ENCODE measurements at places on chromosomes 13 and 19.
A peak's percentile ranks its signal among the peaks of the same experiment; 100 is the strongest.

- no peak for DNase-seq
These were observed 1.0 kb downstream of the DCLK1 start for GRCh38 chr13:36130193-36130551.

GRCh38 chr19:33950091-33950750 lies 153.6 kb downstream of the KCTD15 start:
- DNase-seq, result no peak

DNA sequence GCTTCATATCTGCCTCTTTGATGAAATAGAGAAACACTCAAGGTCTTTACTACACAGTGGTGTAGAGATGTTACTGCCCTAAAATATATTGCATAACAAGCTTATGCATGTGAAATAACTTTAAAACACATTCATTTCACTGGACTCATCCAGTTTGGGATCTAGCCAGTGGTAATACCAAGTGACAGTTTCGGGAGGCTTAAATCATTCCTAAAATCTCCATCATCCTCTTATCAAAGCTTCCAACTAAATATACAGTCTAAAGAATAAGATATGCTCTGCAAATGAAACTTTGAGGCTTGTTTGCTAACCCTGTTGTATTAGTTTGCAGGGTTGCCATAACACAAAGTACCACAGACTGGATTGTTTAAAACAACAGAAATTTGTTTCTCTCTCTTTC lies 52.8 kb downstream of the THSD1 start:
- no peak for DNase-seq

- no peak for DNase-seq
These were observed 37.2 kb upstream of the ATP11A start for GRCh38 chr13:112652512-112653070.

DNA sequence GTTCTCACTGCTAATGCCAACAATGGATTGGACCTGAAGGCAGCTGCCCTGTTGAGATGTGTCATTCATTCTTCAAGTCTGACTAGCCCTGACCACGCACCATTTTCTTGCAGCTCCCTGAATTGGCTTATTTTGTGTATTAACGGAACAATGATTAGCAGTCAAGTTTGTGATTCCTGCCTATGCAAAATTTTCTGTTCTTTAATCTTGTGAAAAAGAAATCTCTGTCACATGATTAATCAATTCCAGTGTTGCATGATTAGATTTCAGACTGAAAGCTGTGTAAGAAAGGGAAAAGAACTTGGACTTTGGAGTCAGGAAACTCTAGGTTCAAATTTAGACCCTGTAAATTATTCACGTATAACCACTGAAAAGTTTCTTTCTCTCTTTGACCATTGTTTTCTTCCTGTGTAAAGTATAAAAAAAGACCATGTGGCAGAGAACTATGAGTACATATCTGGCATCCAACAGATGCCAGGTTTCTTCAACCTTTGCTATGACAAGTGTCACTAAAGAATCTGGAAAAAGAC lies 64.5 kb upstream of the SLC10A2 start:
- no peak for DNase-seq

- no peak for DNase-seq
These were observed 457.7 kb upstream of the SPRY2 start for GRCh38 chr13:80798576-80799133.

DNA sequence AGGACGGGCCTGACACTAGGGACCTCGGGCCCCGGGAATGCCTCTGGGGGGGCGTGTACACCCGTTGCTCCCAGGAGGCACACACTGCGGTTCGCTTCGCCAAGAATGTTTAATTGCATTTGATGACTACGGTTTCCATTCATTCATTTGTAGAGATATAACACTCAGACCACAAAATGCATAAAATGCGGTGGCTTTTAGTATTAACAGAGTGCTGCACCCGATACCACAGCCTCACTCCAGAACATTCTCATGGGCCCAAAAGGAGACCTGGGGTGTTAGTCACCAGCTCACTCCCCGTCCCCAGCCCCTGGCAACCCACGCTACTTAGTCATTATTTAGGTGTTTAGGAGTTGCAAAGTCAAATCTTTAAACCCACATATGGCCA lies 21.8 kb downstream of the HCN2 start:
- DNase-seq, result peak; percentile 50

GRCh38 chr19:56341948-56342347 lies 27.3 kb upstream of the ZSCAN5A start:
- DNase-seq, result no peak

Data from stimulated activated CD4-positive, alpha-beta T cell treated with anti-CD3 and anti-CD28 coated beads, Interleukin-12 subunit alpha, Interleukin-12 subunit beta, amount 100 ng/mL, for 4 hours (primary cell).